Breast epithelium (tissue), 4 donors: ENCODE measurements at places on chromosomes 11 and 22.
A peak's percentile ranks its signal among the peaks of the same experiment; 100 is the strongest.

DNA sequence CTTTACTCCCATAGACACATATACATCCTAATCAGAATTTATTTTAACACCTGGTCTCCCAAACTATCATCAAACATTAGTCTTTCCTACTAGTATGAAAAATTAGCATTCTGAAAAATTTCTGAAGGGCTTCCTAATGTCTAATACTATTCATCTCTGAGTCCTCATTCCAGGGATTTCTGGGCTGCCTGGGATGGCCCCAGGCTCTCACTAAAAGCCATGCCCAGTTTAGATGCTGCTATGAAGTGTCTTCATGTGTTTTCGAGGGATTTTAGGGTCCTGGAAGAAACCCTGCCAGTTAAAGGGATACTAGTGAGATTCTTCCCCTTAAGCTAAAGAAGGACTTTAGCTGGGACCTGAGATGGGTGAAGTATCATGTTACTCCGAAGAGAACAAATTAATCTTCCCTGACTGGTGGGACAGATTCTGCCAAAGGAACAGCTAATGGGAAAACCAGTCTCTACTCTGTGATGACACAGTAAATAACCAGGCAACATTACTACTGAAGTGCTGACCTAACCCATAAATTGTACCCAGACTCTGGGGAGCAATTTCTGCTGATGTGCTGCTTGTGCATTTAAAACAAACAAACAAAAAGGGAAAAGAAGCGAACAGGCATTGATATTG is 342.6 kb downstream of the SOX6 start:
- no peak for DNase-seq

GRCh38 chr11:1559111-1559951 is 12.7 kb downstream of the DUSP8 start:
- DNase-seq = peak; percentile 92

DNA sequence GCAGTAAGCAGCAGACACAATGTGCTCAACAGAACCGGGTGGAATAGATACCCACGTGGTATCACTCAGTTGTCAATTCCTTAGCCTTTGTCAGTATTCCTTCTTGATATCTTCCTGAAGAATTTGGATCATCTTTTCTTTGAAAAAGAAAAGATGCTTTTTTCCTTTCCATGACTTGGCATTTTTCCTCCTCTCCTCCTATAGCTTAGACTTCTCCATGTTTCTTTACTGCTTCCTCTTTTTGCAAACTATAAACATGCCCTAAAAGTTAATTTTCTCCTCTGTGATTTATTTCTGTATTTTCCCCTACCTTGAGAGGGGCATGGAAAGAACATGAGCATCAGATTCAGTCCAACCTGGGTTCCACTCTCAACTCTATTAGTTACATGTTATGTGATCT is 11.7 kb downstream of the CBLIF start:
- DNase-seq = no peak

GRCh38 chr11:105334025-105334714 is 194.6 kb upstream of the CARD18 start:
- DNase-seq = no peak

DNA sequence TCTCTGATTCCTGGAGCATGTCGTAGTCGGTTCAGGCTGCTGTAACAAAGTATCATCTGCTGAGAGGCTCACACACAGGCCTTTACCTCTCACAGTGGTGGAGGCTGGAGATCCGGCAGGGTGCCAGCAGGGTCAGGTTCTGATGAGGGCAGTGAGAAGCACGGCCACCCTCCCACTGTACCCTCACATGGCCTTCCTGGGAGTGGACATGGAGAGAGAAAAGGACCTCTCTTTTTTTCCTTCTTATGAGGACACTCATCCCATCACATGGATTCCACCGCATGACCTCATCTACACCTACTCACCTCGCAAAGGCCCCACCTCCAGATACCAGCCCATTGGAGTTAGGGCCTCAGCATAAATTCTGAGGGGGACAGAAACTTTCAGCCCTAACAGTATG is 99.5 kb downstream of the BCR start:
- no peak for DNase-seq

DNA sequence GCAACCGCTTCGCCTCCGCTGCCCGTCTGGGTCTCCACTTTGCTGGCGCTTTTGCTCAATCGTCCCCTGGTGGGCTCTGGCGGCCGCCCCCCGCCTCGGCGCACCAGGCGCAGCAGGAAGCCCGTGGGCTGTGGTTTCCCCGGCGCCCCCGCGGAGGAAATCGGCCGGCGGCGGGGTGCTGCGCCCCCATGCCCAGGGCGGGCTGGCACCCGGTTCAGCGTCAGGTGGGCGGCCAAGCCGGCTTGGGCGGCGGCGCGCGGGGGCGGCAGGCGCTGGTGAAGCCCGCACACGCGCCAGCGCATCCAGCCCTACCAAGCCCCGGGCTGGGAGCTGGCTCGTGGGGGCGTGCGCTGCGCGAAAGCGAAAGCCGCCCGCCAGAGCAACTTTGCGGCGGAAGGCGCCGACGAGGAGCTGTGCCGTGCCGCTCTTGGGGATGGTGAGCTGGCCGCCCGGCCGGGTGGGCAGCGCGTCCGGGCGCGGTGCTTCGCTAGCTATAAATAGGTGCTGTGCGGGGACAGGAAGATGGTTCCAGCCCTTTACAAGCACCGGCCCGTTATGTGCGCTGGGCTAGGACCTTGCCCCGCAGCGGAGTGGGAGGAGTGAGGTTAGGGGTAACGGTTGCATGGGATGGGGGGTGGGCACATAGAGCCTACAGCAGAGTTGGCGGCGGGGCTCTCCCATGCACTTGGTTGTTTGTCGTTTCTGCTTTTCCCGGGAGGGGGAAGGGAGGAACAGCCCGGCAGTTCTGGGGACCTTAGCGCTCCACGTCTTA is 25.0 kb upstream of the SUSD2 start:
- no peak for DNase-seq

DNA sequence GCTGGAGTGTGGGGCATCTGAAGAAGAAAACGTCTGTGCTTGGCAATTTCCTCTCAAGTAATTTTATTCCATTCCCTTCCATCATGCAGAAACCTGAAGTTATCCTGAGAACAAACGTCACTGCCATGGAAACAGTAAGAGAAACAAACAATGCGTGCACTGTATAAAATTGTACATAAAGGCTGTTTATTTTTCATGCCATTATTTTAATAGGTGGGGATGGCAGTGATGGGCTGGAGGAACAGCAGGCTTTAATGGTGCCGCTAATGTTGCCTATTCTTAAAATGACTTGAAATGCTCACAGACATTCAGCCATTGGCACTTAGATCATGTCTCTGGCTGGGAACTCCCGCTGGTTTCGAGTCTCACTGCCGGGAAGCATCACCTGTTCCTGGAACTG is 7.5 kb upstream of the SEZ6L start:
- no peak for DNase-seq

DNA sequence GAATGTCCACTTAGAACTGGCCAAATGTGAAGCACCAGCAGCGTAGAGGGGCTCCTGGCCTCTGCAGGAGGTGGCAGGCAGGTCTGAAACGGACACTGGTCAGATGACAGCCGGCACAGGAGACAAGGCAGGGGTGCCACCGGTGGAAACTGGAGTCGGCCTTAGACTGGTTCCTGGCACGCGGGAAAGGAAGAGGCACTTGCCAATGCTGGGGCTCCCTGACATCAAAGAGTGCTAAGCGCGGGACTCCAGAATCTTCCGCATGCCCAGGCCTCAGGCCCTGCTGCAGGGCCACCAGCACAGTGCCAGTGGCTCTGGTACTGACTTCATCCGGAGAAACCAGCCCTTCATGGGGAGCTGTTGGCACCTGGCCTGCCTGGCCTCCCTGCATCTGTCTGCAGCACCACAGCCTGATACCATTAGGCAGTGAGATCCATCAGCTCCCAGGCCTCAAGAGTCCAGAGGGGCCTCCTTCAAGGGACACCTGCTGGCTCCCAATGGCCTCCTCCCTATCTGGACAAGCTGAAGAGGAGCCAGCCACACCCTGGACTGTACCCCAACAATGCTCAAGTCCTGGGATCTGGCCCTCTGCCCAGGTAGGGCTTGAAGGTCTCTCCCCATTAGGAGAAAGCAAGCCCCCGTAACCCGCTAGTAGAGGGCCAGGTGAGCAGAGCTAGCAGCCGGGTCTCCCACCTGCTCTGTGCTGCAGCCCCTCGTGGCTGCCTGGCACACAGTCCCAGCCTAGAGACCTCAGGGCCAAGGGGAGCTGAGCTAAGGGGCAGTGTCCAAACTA is 29.7 kb upstream of the GNB1L start:
- no peak for DNase-seq

DNA sequence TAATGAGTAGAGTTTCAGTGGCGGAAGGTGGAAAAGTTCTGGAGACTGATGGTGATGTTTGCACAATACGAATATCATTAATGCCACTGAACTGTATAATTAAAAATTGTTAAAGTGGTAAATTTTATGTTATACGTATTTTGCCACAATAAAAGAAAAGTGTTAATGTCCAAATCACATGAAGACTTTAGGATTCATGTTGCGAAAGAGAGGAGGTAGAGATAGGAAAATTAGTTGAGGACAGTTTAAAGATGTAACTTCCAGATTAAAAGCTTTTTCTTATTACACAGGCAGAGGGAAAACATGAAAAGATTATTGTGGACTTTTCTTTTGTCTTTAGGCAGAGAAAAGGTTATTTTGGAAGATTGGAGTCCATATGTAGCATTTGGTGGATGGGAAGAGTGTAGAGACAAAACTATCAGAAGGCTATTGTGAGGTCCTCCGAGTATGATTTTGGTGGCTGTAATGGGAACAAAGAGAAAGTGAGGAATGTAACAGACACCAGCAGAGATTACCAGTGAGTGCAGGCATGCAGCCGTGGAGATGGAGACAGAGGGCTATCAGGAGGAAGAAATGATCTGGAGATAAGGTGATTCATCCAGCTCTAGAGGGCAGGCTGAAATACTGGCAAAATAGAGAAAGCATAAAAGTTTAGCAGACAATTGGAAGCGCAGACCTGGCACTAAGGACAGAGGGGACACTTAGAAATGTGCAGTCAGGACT is 12.5 kb downstream of the VPS26B start:
- no peak for DNase-seq

DNA sequence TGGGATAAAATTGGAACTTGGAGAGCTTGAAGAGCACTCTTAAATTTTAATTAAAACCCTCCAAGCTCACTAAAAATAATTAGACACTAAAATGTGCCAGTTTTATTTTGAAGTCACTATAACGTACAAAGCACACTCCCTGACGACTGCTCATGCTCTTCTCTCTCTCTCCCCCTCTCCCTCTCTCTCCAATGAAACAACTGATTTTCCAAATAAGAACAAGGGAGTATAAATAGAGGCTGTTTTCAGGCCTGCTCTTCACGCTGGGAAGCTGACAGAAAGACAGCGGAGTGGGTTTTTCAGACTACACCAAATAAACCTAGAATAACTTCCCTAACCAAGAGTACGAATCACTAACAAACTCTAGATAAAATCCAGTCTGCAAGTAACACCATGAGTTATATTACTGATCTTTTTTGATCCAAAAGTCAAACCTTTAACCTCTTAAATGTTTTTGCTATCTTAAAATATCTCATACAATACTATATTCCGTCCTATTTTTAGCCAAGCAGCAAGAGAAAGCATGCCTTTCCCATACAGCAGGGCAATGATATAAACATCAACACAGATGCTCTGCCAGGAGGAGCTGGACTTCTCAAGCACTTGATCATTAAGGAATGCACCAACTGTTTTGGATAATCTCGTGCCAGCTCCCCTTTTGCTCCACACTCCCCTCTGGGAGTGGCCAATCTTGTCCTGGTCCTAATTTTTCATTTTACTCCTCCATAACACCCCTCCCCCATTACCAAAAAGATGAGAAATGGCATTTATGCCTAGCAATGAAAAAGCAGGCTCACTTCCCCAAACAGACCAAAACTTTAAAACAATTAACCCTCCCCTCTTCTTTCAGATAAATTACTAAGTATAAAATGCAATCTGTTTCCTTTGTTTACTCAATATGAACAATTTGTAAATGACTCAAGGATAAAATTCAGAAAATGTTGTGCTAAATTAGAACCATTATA is 116.9 kb downstream of the SOX6 start:
- DNase-seq = no peak

DNA sequence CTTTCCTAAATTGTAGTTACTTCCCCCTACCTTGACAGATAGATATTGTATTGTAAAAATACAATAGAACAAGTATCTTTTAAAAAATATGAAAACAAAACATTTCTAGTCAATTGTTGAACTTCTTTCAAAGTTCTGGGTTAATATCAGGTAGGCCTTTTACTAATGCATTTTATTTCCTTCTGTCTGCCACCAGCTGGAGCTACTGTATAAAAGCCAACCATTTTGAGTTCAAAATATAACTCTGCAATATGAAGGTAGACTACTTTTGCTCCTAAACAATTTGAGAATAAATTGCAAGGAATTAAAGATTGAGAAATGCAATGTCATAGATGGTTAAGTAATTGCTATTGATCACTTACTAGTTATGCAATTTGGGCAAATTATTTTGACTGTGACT is 22.1 kb upstream of the LIN7C start:
- no peak for DNase-seq
